Mesenchymal stem cell (in vitro differentiated cells and primary cell): ENCODE measurements at places on chromosomes 4 and X.

DNA sequence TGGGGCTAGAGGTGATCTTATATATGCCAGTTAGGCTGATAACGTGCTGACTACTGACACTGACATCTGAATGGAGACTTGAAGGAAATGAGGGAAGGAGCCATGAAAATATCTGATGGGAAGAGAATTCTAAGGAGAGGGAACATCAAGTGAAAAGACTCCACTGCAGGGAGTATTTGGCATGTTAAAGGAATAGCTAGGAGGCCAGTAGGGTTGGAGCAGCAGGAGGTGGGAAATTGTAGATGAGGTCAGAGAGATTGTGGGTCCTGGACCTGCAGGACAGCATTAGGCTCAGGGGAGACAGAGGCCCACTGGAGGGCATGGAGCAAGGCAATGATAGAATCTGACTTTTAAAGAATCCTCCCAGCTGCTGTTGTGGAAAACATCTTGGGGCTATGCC lies 55.8 kb upstream of the NSUN7 start:
- H3K36me3 ChIP-seq: no peaks in the 10 kb centered on the region
- H3K27ac ChIP-seq: no peak overlapping the region
- no peak for DNase-seq
- H3K4me3 ChIP-seq: no peak overlapping the region

DNA sequence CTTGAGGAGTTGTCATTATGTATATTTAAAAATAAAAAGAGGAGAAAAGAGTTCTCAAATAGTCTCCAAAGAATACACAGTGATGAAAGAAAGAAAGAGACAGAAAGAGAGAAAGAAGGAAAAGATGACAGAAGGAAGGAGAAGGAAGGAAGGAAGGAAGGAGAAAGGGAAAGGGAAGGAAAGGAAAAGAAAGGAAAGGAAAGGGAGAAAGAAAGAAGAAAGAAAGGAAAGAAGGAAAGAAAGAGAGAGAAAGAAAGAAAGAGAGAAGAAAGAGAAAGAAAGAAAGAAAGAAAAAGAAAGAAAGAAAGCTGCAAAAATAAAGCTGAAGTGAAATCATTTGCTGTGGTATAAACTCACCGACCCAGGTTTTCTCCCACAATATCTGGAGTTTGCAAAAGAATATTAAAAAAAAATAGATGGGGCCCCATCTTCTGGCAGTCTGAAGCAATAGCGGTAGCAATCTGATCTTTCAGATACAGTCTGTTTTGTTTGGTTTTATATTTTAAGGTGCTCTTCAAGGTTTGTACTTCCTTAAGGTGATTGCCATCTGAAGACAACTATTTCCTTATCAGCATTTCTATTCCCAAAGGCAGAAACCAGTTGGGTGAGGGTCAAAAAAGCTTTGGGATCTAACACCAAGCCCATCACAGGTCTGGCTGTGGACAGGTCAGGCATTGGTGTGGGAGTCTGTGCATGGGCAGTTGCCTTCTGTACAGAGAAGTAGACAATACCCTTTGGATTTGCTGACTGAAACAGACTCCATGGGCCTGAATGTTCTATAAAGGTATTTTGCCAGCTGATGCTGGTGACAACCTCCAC lies 160.4 kb downstream of the CPEB2 start:
- H3K4me3 ChIP-seq: no peak overlapping the region
- H3K36me3 ChIP-seq: no peaks in the 10 kb centered on the region
- peaks cover 2% of the 10 kb centered on the region for H3K4me1 ChIP-seq
- H3K27me3 ChIP-seq: no peaks in the 10 kb centered on the region
- DNase-seq: peak; percentile 34

DNA sequence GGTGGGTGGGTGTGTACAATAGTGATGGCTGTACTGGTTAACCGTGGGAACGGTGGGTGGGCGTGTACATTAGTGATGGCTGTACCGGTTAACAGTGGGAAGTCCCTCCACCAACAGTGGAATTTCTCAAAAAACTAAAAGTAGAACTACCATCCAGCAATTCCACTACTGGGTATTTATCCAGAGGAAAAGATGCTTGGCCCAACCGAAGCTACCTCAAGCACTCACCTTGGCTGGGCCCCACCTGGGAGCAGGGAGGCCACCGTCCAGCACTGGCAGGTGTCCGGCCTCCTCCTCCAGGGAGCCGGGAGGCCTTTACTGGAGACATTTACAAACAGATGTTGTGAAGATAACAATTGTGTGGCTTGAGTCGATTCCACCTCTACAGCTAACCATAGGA lies 6.0 kb upstream of the MAEA start:
- H3K4me1 ChIP-seq: peaks cover 14% of the 10 kb centered on the region
- no peak for DNase-seq
- H3K27ac ChIP-seq: no peak overlapping the region

GRCh38 chr4:134762053-134762452 lies 560.5 kb upstream of the PABPC4L start:
- H3K27ac ChIP-seq: no peak overlapping the region
- H3K36me3 ChIP-seq: no peaks in the 10 kb centered on the region
- no peaks in the 10 kb centered on the region for H3K4me1 ChIP-seq
- no peaks in the 10 kb centered on the region for H3K27me3 ChIP-seq

GRCh38 chr4:20084488-20084887 lies 167.2 kb upstream of the SLIT2 start:
- H3K4me1 ChIP-seq: no peaks in the 10 kb centered on the region
- no peaks in the 10 kb centered on the region for H3K36me3 ChIP-seq
- DNase-seq: no peak
- H3K4me3 ChIP-seq: no peak overlapping the region
- no peaks in the 10 kb centered on the region for H3K27me3 ChIP-seq

DNA sequence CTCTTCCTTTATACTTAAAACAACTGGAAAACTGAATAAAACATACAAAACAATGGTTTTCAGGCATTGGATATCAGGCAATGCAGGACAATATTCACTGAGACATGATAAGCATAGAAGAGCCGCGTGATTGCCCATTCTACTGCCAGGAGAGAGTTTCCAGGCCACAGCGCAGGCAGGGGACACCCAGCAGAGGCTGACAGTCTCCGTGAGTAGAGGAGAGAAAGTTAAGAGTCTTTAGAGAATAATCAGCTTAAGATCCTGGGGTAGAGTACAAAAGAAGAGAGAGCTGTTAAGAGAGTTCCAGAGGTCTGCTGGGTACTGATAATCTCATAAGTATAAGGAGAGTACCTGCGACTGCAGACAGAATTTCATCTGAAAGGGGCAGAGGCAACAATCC lies 18.4 kb upstream of the FRAS1 start:
- H3K27ac ChIP-seq: no peak overlapping the region
- no peak overlapping the region for H3K4me3 ChIP-seq
- peaks cover 9% of the 10 kb centered on the region for H3K27me3 ChIP-seq
- no peak for DNase-seq

GRCh38 chr4:3196670-3197359 lies 52.1 kb upstream of the MSANTD1 start:
- H3K27me3 ChIP-seq: no peaks in the 10 kb centered on the region
- H3K27ac ChIP-seq: no peak overlapping the region
- DNase-seq: no peak
- H3K4me3 ChIP-seq: no peak overlapping the region
- peaks cover 70% of the 10 kb centered on the region for H3K36me3 ChIP-seq

- H3K27ac ChIP-seq: no peak overlapping the region
- H3K4me3 ChIP-seq: no peak overlapping the region
- peak; percentile 14 for DNase-seq
- no peaks in the 10 kb centered on the region for H3K27me3 ChIP-seq
- H3K36me3 ChIP-seq: no peaks in the 10 kb centered on the region
Observed at GRCh38 chrX:109345856-109346255, 136.0 kb downstream of the GUCY2F start.

- no peak for DNase-seq
- H3K4me3 ChIP-seq: no peak overlapping the region
- H3K27me3 ChIP-seq: no peaks in the 10 kb centered on the region
- H3K36me3 ChIP-seq: no peaks in the 10 kb centered on the region
Observed at GRCh38 chr4:22741744-22742143, 49.0 kb downstream of the GBA3 start.

GRCh38 chr4:152052451-152053057 lies 291.7 kb upstream of the GATB start:
- H3K4me1 ChIP-seq: no peaks in the 10 kb centered on the region
- no peak overlapping the region for H3K27ac ChIP-seq
- no peaks in the 10 kb centered on the region for H3K36me3 ChIP-seq
- peak; percentile 84 for DNase-seq

DNA sequence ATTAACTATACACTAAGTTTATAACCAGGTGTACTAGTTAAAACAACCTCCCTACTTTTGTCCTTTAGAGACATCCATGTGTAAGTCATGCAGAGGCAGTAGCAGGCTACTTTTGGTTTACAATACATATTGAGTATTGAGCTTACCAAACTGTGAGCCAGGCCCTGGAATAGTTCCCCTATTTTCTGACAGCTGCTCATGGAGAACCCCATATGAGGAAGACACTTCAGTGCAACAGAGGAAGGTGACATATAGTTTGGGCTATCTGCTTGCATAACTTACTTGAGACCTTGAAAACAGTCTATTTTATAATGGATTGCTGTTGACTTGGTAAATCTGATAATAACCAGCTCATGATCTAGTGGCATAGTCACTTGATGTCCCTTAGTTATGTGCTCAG lies 190.5 kb downstream of the SH3BGRL start:
- no peaks in the 10 kb centered on the region for H3K4me1 ChIP-seq
- DNase-seq: no peak
- H3K27ac ChIP-seq: no peak overlapping the region
- H3K4me3 ChIP-seq: no peak overlapping the region
- H3K27me3 ChIP-seq: no peaks in the 10 kb centered on the region
